ENCODE measurements at places on chromosomes 4 and X.

DNA sequence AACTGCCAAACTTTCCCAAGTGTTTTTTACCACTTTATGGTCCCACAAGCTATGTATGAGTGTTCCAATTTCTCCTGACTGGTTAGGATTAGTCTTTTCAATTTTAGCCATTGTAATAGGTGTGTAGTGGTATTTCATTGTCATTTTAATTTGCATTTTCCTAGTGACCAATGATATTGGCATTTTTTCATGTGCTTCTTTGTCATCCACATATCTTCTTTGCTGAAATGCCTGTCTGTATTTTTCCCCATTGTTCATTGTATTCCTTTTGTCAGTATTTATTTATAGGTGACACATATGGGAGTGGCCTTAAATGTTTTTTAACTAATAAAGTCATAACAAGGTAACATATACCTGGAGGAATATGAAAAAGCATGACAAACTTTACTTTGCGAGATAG is 9.2 kb upstream of the UBE2D3 start:
- no peak for DNase-seq

DNA sequence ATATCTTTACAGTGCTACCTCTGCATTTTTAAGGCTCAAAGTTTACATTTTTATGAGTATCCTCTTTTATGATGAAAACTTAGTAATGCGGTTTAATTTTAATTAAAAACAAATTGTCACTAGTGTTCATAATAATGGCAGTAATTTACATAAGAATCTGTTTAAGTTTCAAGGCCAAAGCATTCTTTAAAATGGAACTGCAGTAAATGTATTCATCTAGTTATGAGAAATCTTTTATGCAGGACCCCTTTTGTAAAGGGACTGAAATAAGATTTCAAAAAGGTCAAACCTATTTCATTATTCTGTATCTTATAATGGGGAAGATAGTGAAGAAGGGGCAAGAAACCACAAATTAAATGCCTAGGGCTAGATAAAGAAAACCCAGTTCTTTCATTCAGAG is 37.1 kb downstream of the CHIC2 start:
- no peak for DNase-seq

DNA sequence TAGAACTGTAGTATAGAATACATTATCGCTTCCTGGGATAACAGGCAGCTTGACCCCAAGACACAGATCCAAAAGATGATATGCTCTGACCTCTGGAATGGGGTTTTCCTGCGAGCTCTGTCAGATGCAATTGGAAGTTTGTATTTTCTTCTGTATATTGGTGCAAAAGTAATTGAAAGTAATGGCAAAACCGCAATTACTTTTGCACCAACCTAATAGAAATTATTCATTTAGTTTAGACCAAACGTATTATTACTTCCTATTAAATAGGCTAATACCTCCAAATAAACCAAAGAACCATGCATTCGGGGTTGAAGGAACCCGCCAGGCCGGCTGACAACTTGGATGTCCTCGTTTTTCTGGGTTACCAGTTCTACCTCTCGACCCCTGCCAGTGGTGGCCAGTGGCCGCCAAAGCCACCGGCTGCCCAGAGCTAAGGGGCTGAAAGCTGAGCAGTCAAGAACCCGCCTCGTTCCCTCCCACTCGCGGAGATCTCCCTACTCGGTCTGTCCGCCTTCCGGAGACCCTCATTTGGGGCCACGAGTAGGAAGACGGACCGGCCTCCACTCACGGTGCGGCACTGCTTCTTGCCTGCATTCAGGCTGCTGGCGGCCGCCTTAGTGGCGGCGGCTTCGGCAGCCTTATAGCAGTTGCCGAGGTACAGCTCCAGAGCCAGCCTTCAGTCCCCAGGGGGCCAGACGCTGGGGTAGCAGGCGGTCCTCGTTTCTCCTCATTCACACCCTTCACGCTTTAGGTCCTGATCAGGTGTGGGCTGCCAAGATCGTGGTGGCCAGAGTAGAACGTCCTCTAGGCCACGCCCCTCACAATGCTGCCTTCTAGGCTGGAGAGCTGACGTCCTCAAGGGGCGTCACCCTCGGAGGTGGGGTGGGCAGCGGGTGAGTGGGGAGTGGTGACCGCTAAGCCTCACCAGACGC is 121.9 kb downstream of the RBMX2 start:
- DNase-seq = peak; percentile 7

DNA sequence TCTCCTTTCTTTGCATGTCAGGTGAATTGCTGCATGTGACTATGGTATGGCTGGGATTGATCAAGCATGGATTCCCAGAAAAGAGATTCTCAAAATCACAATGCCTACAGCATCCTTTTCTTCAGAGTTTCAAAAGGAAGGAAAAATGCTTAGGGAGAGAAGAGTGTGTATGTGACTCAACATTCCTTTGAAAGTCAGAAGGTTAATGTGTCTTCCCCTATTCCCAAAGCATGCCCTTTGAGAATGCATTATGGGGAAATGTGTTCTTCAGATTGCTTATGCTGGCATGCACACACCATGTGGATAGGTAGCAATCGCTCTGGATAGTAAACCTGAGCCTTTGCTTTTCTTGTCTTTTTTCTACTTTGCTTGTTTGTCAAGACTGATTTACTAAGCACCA is 78.5 kb downstream of the ELOVL6 start:
- DNase-seq = no peak

- DNase-seq = no peak
Observed at GRCh38 chr4:152106781-152107321, 346.0 kb upstream of the GATB start.

- DNase-seq = no peak
Observed at GRCh38 chrX:103919270-103919637, 43.2 kb upstream of the TMSB15B start.

DNA sequence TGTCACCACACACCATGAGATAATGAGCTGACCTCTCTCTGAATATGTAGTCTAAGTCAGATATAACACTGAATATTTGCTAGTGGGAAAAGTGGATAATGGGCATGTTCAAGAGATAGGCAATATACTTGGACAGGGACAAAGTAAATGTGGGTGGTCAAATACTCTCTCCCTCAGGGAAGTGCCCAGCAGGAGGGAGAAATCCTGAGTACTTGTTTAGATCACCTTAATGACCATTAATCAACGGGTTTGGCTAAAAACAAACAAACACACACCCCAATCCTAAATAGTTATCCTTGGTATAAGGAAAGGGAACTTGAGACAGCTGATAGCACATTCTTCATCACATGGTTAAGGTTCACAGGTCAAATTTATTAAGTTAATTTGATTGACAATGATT is 933.5 kb downstream of the C4orf33 start:
- DNase-seq = no peak

GRCh38 chr4:137043184-137043583 is 489.1 kb downstream of the PCDH18 start:
- no peak for DNase-seq

DNA sequence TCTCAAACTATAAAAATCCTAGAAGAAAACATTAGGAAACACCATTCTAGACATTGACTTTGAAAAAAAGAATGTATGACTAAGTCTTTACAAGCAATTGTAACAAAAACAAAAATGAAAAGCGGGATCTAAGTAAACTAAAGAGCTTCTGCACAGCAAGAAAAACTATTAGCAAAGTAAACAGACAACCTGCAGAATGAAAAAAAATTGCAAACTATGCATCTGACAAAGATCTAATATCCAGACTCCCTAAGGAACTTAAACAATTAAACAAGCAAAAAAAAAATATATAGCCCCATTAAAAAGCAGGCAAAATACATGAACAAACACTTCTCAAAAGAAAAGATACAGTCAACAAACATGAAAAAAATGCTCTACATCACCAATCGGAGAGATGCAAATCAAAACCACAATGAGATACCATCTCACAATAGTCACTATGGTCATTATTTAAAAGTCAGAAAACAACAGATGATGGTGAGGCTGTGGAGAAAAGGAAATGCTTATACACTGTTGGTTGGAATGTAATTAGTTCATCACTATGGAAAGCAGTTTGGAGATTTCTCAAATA is 168.1 kb downstream of the EPHA5 start:
- no peak for DNase-seq

DNA sequence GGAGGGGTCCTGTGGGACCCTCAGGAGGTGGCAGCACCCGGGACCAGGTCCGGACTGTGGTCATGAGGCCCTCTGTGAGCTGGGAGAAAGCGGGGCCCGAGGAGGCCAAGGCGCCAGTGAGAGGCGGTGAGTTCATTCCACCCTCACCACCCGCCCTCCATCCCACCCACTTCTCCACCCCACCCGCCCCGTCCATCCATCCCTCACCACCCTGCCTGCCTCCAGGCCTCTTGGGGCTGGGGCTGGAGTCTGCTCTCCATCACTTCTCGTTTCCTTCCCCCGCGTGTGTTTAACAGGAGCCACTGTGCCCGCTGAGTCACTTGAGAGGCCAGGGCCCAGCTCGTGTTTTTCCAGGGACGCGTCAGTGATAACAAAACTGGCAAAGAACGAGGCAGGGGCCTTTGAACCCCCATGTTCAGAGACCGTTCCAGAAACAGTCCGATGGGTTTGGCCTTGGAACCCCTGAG is 6.2 kb downstream of the SH3TC1 start:
- DNase-seq = no peak

DNA sequence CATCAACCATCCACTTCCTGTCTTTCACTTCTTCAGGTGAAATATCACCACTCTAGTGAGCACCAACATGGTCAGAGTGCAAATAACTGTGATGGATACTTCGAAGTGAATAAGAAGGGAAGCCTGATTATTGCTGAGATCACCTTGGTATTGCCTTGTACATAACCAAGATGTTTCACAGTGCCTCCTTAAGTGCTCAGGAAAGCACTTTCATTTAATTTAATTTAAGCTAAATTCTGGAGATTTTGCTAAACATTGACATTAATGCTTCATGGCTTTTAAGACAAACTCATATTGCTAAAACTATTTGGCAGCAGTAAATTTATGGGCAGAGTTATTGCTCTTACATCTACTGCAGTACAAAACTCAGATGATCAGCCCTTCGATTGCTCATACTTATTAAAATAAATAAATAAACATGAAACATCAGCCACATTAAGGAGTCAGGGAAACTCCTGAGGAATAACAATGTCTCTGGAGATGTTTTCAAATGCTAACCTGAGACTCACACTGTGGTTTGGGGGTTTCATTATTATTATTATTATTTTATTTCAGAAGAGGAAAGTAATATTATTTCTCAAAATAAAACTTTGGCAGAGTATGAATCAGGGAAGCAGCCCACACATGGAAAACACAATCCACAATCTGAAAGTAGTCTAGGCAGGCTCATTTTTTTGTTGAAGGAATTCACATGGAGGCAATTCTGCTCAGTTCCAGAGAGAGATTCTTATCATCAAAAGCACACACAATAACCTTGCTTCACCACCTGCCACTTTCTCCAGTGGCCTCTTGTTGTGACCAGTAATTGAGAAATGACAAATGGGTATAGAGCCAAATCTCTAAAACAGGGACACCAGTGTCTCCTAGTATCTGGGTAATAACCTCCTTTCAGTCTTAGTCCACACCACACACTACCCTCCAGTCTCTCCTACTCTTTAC is 344.2 kb downstream of the MAPK10 start:
- no peak for DNase-seq

DNA sequence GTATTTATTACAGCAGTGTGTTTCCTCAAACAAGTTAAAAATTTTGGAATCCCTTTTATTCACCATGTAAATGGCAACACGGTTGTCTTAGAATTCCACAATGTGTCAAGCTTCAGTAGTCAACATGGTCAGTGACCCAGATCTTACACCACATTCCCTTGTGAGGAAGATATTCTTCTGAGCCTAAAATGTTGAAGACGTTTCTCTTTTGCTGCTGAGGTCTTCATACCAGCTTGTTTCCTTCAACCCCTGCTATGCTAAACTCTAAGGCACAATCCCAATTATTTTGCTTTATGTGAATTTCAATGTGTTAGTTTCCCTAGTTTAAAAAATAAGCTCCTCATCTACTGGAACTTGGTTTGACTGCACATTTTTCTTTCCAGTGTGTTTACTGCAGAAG is 17.6 kb upstream of the LDB2 start:
- no peak for DNase-seq

GRCh38 chr4:113635739-113636437 is 125.7 kb downstream of the CAMK2D start:
- DNase-seq = no peak

GRCh38 chr4:58061967-58062366 is 951.8 kb upstream of the IGFBP7 start:
- DNase-seq = no peak

GRCh38 chrX:16022580-16023200 is 100.7 kb upstream of the GRPR start:
- DNase-seq = no peak

- DNase-seq = no peak
Observed at GRCh38 chr4:159178979-159179969, 76.4 kb downstream of the RAPGEF2 start.

DNA sequence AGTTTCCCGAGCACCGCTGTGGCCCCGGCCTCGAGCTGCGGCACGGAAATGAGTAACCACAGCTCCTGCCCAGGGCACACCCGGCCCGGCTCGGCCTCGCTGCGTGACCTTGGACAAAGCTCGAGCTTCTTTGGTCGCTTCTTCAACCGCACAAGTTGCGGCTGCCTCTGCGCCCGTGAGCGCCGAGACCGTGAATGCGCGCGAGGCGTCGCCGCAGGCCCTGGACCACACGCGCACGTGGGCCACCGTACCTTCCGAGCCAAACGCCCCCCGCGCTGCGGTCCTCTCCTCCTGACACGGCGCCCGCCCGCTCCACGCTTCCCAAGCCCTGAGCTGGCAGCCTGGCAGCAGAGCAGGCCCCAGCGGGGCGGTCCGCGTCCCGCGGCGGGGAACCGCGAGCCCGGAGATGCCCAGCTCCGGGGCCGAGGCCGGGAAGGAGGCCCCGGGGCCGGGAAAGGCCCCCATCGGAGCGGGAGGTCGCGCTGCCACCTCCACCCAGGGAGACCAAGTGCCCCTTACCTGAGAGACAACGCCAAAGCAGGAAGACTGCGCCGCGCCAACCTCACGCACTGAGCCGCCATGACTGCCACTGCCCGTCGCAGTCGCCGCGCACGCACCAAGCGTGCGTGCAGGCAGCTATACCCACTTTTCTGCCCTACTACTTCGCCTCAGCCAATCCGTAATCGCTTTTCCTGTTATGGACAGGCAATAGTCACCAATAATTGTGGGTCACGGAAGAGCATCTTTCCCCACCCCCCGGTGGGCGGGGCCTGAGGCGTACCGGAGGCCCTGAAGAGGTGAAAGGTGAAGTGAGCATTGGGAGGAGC is at the start of gene GRPEL1:
Gene GRPEL1, minus strand, starts transcription at position 613 of the 827 bp plus-strand sequence. Its CDS starts 32 bp downstream, at position 581.
- DNase-seq = peak; percentile 100

DNA sequence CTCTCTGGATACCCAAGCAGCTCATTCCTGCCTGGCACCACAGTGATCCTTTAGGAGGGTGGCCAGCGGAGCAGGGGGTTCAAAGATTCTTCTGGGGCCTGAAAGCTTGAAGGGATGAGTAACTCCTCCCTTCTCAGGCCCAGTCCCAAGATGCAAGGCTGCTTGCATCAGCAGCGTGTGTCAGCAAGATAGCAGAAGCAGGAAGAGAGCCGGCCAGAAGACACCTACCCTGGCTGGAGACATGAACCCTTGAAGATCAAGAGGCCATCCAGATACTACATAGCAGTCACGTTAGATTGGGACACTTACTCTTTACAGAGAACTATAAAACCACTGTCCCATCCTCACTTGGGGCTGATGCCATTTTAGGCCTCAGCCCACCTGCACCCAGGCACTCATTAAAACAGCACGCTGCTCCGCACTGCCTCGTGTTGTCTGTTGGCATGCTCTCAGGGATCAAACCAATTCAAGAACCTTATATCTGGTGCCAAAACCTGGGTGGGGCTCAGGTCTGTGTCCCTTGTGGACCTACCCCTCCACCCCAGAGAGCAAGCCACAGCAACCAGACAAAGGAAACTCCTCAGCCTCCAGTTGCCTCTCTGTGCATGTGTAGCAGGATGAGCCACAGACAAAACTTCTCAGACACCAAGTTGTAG is 6.5 kb downstream of the UGT2B17 start:
- no peak for DNase-seq
